IMR-90 (cell line): ENCODE measurements at places on chromosomes 1 and 21.
A peak's percentile ranks its signal among the peaks of the same experiment; 100 is the strongest.

DNA sequence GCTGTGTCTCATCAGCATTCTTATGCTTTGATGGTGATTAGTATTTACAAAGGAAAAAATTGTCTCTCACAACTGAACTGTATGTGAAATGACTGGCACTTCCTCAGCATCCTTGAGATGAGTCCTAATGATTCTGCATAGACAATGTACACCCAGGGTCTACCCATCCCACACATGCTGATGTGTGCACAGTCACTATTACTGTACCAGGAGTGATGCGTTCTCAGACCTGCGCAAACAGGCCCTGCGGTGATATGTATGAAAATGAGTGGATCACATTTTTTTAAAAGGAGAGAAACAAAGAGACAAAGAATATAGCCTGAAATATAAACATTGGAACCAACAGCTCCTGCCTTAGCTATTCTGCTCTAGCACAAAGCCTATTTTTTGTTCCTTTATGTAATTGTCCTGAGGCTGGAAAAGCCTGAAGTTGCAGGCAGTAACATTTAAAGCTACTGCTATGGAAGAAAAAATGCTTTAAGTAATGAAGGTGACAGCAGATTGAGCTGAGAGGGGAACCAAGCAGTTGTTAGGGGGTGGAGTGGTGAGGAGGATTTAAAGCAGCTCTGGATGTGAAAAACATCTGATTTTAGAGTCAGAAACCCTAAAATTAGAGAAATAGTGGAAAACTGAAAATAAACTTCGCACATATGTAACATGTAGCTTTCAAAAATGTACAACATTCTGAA is 5.5 kb downstream of the RCAN1 start:
- DNase-seq: no peak

DNA sequence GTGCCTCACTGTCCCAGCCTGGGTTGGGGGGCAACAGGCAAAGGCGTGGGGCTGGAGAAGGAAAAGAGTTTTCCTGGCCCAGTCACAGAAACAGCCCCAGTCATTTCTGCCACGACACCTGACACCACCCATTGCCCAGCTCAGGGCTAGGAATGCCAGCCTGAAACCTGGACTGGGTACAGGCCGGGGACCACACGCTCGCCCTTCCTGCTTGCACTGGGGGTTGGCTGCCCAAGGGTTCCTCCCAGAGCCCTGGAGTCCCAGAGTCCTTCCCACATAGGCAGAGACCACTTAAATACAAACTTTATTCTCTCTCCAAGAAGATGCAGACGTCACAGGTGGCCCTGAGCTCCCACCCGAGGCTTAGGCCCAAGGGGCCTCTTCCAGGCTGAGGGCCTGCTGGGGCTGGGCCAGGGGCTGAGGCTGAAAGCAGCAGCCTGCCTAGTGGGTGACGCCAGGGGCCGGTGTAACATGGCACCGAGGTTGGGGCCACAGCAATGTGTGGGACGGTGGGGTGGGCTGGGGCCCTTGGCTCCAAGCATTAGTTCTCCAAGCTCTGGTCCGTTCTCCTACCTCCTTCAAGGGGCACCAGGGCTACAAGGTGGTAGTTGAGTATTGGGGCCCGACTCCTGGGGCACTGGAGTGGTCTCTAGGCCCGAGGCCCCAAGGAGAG is 1.6 kb downstream of the TMEM52 start:
- no peak for DNase-seq

- no peak for DNase-seq
These were observed 872 bp downstream of the BRINP2 start for GRCh38 chr1:177171536-177172123.

DNA sequence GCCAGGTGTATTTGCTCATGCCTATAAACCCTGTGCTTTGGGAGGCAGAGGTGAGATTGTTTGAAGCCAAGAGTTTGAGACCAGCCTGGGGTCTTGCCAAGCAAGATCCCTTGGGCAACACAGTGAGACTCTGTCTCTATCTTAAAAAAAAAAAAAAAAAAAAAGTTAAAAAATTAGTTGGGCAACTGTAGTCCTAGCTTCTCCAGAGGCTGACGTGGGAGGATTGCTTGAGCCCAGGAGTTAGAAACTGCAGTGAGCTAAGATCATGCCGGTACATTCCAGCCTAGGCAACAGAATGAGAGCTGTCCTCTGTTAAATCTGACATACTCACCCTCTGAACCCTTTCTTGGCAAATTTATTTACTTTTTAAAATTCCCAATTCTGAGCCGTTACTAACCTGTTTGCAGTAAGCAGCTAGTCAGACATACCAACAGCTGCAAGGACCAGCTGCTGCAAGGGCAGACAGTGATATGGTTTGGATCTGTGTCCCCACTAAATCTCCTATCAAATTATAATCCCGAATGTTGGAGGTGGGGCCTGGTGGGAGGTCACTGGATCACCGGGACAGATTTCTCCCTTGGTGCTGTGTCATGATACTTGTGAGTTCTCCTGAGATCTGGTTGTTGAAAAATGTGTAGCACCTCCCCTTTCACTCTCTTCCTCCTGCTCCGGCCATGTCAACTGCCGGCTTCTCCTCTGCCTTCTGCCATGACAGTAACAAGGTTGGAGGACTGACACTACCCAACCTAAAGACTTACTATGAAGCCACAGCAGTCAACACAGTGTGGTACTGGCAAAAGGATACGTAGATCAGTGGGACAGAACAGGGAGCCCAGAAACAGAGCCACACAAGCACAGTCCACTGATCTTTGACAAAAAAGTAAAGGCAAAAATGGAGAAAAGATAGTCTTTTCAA is 10.6 kb downstream of the PARP1 start:
- DNase-seq: no peak

DNA sequence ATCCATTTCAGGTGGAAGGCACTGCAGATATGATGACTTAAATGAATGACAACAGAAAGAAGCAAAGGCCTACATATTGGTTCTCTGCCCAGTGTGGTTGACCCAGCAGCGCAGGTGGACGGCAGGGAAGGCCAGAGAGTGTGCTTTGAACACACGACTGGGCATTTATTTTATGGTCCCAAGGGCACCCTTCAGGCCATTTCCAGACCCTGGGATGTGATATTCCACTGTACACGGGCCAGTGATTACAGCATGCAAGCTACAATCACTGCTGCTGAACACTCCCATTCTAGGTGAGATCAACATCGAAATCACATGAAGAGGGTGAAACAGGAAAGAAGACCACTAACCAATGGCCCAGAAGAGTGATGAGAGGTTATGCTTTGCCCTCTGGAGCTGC is 33.8 kb downstream of the PCNX2 start:
- no peak for DNase-seq

GRCh38 chr1:201466492-201466891 is 2.5 kb downstream of the PHLDA3 start:
- DNase-seq: no peak

GRCh38 chr21:36338975-36339374 is 19.0 kb downstream of the MORC3 start:
- no peak for DNase-seq

- DNase-seq: no peak
These were observed 61.1 kb downstream of the UMODL1 start for GRCh38 chr21:42132183-42132582.

- no peak for DNase-seq
These were observed 48.9 kb upstream of the TADA1 start for GRCh38 chr1:166924823-166925541.

DNA sequence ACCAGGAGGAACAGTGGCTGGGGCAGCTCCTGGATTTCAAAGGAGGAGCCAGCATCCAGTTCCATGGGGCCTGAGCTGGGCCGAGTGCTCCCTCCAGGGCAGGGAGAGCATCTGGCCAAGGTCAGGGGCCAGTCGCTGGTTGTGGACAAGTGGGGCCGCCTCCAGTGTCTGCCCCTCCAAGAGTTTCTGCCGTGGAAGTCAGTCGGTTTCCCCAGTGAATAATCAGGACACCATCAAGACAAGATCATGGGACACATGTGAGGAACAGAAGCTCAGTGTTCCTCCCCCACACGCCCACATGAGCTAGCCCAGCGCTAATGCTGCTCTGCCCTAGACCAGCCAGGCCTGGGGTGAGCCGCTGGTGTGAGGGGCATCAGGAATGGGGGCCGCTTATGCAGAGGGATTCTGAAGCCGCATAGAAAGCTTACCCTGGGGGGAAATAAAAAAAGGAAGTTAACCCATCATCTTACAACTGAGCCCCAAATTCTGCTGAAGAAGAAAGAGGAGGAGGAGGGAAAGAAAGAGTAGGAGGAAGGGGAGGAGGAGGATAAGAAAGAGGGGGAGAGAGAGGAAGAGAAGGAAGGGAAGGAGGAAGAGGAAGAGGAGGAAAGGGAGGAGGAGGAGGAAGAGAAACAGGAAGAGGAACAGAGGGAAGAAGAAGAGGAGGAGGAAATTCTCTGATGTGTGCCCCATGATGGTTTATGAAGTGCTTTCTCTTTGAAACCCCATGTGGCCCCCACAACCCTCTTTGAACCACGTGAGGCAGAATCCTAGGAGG is 198.4 kb downstream of the MATN1 start:
- no peak for DNase-seq

DNA sequence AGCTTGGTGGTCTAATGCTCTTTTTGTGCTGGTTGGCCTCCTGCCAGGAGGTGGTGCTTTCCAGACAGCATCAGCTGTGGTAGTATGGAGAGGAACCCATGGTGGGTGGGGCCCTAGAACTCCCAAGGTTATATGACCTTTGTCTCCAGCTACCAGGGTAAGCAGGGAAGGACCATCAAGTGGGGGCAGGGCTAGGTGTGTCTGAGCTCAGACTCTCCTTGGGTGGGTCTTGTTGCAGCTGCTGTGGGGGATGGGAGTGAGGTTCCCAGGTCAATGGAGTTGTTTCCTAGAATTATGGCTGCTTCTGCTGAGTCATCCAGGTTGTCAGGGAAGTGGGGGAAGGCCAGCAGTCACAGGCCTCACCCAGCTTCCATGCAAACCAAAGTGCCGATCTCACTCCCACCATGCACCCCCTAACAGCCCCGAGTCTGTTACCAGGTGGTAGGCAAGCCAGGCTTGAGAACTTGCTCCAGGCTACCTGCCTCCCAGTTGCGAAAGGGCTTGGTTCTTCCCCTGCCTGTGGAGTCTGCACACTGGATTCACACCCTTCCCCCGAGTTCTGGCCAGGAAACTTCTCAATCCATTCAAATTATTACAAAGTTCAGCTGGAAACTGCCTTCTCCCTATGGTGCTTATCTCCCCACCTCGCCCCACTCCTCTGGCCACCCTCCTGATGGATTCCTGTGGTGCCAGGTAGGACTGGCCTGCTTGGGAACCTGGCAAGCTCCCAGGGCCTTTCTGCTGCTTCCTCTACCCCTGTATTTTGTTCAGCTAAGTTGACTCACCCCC is 37.8 kb downstream of the DRAM2 start:
- DNase-seq: no peak

DNA sequence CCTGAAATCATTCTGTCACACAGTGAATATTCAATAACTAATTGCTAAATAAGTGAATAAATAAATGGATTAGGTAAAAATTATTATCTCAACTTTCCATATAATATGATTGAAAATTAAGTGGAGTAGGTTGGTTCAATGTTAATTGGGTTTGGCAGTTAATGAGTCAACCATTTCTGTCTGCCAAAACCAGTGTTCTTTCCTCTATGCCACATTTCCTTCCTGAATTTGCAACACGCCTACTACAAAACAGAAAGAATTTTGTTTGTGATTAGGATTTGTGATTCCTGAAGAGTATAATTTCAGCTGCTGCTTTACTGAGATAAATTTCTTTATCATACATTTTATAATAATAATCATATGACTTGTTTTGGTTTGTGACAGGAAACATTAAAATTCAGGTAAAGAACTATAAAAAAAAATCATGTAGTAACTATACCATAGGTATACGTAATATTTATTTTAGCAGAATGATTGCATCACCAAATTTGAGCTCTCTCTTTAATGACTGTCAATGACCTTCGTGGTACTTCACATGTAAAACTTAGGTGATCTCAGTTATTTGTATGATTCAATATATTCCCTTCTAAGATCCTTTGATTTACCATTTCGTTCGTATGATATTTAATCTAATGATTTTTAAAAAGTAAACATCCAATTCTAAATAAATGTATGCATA is 241.3 kb downstream of the KCNT2 start:
- no peak for DNase-seq

GRCh38 chr1:55468142-55468795 is 253.1 kb upstream of the USP24 start:
- DNase-seq: peak; percentile 18

- no peak for DNase-seq
These were observed 496.9 kb upstream of the CAMK1G start for GRCh38 chr1:209086486-209087192.

DNA sequence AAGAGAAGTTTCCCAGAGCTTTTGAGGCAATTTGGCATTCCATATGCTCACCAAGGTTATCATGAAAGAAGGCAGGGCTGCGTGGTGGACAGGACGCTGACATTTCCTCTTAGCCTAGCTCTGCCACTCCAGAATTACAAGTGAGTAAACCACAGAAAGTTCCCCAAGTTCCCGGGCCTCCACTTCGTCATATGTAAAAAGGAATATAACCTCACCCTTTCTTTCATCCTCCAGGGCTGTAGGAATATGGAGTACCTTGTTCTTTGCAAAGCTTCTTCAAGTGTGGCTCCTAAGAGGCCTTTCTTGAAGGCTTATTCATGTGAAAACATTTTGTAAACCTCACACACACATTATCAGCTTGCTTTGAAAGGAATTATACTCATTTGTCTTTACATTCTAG is 210.2 kb downstream of the GREM2 start:
- DNase-seq: no peak

- peak; percentile 66 for DNase-seq
These were observed 34.7 kb upstream of the SCCPDH start for GRCh38 chr1:246689409-246690008.

GRCh38 chr21:45887120-45887611 is 94.4 kb upstream of the COL6A1 start:
- DNase-seq: no peak

DNA sequence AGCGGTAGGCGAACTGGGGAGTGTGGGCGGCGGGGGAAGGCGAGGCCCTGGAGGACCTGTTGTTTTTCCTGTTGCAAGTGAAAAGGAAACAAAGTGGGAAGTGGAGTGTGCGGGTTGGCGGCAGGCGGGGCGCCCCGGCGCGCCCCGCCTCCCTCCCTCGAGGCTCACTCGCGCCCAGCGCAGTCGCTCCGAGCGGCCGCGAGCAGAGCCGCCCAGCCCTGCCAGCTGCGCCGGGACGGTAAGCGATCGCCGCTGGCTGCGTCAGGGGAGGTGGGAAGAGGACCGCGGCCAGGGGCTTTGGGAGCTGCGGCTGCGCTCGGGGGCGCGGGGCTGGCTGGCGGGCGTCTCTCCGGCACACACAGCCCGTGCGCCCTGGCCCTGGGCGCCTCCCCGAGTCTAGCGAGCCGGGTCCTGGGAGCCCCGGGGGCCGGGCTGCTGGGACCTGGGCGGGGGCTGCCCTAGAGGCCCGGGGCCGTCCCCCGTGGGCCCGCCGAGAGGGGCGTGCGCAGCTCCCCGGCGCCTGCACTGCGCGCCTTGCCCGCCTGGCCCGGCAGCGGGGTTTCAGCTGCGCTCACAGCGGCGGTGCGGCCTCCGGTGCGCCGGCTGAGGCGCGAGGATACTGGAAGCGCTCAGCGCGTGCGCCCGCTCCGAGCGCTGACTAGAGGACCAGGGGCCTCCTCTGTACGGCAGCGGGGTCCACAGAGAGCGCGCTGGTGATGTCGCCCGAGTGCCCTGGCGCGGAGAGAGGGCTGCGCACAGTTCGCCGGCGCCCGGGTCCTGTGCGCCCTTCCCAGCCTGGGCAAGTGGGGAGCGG is at the start of gene PIK3CD:
Gene PIK3CD (plus strand): TSS at position 167 of the 814 bp plus-strand sequence. CDS start 58,725 bp downstream, outside the sequence.
- DNase-seq: peak; percentile 57
